ENCODE measurements at places on chromosomes 2 and 18.

DNA sequence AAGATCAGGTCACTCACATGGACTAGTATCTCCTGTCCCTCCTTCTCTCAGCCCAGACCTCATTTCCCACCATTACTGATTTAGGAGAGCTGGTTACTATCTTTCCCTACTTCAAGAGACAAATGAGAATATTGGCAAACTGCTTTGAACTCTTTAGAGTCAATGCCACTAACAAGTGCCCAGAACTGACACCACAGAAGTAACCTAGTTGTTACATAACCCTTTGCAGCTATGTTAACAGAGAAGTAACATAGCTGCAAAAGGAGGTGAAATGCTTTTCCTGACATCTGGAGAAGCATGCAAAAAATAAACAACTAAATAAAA, 30.0 kb downstream of the TGFA start:
- DNase-seq, result no peak

DNA sequence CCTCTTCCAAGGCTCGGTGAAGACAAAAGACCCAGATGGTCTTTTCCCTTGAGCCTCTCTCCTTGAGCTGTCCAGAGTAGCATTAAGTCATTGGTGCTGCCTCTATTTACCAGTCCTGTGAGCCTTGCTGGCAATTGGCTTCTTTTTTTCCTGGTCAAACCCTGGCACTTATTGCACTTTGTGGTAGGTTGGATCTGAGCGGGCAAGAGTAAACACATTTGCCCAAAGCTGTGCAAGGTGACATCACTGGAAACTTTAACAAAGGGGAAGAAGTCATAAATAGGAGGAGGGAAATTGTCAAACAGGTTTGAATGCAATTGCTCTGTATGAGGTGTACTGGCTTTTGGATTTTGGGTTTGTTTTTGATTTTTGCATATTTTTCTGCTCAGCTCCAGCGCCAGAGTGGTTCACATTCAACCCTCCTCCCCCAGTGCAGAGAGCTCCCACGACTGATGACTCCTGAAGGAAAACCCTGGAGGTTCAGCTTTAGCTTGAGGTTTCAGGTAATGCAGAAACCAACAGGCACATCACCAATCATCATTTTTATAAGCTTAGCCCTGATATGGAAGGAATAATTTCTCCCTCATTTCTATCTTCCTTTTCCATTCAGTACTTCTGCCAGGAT, 8.3 kb downstream of the KCNE4 start:
- DNase-seq, result no peak

DNA sequence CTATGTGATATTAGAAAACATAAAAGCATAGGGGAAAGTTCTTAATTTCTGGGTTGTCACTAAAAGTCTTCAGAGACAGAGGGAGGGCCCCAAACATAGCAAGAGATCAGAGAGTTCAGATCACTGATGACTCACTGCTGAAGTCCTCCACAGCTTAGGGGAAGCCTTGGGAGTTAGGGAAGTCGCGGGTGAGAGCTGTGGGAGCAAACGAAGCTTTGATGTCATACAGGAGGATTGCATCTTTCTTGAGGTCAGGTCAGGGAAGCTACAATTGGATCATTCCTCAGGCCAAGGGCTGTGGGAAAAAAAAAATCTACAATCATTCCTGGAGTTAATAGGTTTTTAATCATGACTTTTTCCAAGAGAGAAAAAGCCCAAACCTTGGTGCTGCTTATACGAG, 96.2 kb downstream of the COPS8 start:
- DNase-seq, result peak; percentile 92

DNA sequence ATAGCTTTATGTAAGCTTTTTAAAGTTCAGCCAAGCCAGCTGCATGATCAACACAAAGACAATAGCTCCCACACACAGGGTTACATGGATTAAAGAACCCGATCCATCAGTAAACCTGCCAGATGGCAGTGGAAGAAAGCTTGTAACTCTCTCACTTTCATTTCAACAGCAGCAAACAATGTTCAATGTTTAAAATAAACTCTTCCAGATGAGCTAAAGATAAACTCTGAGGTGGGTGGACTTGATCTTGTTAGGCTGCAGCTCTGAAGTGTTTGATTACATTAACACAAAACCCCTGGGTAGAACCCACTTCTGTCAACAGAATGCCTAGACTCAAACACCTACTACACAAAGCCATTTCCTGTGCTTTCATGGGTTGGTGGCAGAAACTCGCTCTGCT, 13.9 kb downstream of the RDH14 start:
- DNase-seq, result no peak

GRCh38 chr2:56508662-56509061, 324.9 kb downstream of the CCDC85A start:
- DNase-seq, result no peak

GRCh38 chr2:170488807-170489206, 226.3 kb upstream of the SP5 start:
- no peak for DNase-seq

DNA sequence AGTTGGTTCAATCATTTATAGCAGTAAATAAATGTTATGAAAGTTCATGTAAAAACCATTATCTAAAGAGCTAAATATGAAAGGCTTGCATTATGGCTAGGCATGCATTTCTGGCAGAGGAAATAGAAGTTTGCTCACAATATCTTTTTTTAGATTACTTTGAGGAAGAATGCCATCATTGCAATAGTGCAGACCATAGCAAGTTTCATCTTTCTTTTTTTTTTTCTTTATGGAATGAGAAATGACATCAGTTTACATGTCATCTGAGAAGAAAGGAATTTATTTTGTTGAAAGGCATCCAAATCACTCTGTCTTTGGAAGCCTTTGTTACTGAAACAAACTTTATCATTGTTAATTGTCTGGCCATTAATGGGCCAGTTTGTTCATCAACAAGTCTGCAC, 74.5 kb upstream of the NCKAP5 start:
- no peak for DNase-seq

GRCh38 chr2:60541056-60541651, 12.3 kb downstream of the BCL11A start:
- no peak for DNase-seq

GRCh38 chr2:150472511-150472899, 15.0 kb downstream of the RND3 start:
- DNase-seq, result peak; percentile 93

DNA sequence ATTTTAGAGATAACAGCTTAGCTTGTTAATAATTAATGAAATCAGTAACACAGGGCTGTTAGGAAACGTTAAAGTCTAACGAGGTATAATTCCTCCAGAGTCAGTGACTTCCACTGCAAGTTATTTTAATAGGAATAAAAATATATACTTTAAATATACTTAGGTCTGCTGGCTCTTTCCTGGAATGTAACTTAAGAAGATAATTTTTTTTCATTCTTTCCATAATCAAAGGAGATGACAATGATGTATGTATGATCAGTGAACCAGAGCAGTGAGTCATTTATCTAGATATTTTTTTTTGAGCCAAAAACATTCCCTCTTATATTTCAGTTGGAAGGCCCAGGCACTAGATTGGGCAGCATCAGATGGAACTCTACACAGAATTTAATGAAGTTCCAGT, 104.2 kb upstream of the LYPD1 start:
- no peak for DNase-seq
